ENCODE measurements at places on chromosomes 2 and 18.
A peak's percentile ranks its signal among the peaks of the same experiment; 100 is the strongest.

GRCh38 chr18:77205769-77206168 lies 43.9 kb upstream of the GALR1 start:
- no peak for DNase-seq

GRCh38 chr18:69636529-69637301 lies 236.0 kb downstream of the DOK6 start:
- peak; percentile 18 for DNase-seq

DNA sequence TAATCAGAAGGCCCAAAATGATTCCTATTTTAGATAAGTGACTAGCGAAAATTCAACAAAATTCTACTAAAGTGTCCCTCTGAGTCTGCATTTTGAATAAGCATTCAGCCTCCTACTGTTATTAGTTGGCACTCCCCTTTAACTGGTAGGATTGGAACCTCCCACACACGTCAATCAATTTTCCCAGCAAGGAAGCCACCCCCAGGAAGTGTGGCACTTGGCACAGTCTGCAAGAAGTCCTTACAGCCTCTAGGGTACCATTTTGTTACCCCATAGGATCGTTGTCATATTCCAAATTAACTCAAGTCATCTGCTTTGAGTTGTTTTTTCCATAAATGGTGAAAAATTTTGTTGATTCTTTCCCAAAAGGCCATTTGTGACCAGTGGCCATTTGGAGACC lies 33.8 kb upstream of the POU3F3 start:
- no peak for DNase-seq

DNA sequence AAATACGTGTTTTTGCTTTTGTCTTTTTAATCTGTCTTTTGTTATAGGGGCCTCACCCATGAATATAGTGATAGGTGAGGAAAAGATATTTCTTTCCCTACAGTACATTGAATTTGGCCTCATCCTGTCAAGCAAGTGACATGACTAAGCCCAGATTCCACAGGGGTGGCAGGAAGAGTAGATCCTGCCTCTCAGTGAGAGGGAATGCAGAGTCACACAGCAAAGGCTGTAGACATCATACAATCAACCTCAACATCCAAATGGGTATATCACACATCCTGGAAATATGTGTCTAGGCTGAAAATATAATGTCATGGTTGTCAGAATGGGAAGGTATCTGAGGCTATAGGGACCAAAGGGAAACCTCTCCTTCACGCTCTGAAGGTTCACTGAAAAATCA lies 269.6 kb downstream of the CDH20 start:
- DNase-seq, result no peak

DNA sequence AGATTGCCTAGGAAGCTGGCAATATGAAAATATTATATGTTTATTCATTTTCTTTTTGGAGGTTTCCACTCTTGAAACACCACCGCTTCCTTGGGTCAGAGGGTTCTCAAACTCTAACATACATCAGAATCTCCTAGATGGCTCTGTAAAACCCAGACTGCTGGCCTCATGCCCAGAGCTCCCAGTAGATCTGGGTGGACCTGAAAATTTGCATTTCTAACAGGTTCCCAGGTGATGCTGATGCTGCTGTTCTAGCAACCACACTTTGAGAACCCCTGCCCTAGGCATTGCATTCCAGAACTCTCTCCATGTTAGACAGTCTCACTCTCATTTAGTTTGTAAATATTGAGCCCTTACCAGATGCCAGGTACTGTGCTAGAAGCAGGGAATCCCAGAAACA lies 139.4 kb downstream of the FAM210A start:
- no peak for DNase-seq

Data from OCI-M1 (cell line).